Caudate nucleus (tissue), 63 donors: ENCODE measurements at places on chromosomes 16 and 17.

GRCh38 chr17:57999496-58000017, 7.5 kb downstream of the SRSF1 start:
- DNase-seq = no peak

GRCh38 chr17:39116224-39116623, 35.2 kb downstream of the PLXDC1 start:
- DNase-seq = peak; percentile 7

DNA sequence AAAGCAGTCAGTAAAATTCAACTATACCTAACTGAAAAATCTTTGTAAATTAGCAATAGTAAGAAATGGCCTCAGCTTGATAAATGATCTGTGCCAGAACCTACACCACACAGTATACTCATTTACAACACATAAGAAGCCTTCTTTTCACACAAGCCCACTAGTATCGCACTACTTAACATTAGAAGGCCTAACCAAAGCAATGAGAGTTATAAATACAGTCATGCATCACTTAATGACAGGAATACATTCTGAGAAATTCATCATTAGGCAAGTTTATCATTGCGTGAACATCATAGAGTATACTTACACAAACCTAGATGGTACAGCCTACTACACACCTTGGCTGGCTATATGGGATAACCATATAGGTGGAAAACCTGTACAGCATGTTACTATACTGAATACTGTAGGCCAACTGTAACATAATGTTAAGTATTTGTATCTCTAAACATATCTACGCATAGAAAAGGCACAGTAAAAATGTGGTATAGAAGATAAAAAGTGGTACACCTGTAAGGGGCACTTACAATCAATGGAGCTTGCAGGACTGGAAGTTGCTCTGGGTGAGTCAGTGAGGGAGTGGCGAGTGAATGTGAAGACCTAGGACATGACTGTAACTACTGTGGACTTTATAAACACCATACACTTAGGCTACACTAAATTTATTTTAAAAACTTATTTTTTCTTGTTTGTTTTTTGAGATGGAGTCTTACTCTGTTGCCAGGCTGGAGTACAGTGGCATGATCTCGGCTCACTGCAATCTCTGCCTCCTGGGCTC, 126.5 kb upstream of the CORO6 start:
- DNase-seq = no peak

DNA sequence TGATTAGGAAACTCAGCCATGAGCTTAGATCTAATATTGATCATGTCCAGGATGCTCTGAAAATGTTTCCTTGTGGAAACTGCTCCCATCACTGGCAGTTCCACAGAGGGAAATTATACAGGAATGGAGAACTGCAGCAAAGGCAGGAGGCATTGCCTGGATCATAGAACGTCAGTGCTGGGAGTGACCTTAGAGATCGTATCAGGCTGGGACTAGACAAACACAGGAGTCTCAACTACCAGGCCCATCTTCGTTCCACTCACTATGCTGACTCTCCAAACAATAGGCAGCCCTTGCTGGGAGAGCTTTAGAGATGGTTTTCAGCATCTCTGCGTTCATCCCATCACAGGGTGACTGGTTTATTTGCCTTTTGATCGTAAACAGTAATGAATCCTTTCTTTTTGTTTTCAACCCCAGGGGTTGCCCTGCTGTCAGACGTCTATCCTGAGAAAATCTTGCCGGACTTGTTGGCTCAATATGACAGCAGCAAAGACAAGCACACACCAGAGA, 130.3 kb downstream of the TANGO6 start:
- DNase-seq = no peak

GRCh38 chr17:34393401-34393800, 30.4 kb upstream of the CCL1 start:
- DNase-seq = no peak

- no peak for DNase-seq
Measured at GRCh38 chr16:89009343-89010209, 32.6 kb upstream of the CBFA2T3 start.
